ENCODE measurements at places on chromosomes 4 and X.

DNA sequence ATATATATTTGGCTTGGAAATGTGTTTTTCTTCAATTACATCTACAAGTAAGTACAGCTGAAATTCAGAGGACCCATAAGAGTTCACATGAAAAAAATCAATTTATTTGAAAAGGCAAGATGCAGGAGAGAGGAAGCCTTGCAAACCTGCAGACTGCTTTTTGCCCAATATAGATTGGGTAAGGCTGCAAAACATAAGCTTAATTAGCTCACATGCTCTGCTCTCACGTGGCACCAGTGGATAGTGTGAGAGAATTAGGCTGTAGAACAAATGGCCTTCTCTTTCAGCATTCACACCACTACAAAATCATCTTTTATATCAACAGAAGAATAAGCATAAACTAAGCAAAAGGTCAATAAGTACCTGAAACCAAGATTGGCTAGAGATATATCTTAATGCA, 26.1 kb downstream of the NUDT6 start:
- DNase-seq = no peak

DNA sequence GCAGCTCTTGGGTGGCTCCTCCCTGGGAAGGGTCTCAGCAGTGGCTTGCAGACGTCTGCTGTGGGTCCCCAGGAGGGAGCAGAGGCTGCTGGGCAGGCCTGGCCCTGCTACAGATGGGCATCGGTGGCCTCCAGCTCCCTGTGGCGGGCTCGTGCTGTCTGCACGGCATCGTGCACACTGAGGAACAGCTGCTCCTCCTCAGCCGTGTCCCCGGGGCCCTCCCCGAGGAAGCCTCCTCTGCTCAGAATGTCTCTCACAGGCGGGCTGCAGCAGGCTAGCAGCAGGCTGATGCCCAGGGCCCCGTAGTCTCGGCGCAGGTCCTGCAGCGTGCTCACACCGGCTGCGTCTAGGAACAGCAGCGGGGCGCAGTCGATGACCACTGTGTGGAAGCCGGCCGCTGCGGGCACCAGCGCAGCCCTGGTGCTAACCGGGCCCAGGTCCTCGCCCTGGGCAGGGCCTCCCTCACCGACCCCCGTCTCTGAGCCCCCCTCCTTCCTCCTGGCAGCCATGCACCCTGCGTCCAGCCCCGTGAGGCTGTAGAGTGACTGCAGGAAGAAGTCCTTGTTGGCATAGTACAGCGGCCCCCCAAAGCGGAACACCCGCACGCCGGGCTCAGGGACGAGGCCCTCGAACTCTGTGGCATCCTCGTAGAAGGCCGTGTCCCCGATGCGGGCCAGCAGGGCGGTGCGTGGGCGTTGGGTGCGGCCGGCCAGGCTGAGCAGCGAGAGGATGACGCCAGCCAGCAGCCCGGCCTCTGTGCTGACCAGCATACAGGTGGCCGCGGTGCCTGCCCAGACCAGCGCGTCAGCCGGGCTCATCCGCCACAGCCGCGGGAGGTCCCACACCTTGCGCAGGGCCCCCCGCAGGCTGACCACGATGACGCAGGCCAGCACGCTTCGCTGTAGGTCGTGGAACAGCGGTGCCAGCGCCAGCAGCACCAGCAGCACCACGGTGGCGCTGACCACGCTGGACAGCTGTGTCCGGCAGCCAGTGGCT, 2.2 kb downstream of the IDUA start:
- no peak for DNase-seq

- DNase-seq = no peak
These were observed 1508.3 kb upstream of the TENM3 start for GRCh38 chr4:180734753-180735432.

DNA sequence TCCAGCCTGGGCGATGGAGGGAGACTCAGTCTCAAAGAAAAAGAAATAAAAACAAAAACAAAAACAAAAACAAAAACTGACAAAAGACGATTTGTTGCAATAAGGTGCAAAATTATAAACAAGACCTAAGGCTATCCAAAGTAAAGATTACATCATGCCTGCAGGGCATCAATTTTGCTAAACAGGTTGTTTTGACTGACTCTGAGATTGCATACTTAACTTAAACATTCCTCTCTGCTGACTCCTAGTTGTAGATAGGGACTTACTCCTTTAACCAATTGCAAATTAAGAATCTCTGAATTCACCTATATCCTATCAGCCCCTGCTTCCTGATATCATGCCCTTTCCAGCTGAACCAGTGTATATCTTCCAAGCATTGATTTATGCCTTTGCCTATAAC, 2687.3 kb downstream of the PCDH7 start:
- DNase-seq = no peak

- no peak for DNase-seq
These were observed 2.8 kb downstream of the SFRP2 start for GRCh38 chr4:153785910-153786721.
